ENCODE measurements at places on chromosomes 7 and 10.

DNA sequence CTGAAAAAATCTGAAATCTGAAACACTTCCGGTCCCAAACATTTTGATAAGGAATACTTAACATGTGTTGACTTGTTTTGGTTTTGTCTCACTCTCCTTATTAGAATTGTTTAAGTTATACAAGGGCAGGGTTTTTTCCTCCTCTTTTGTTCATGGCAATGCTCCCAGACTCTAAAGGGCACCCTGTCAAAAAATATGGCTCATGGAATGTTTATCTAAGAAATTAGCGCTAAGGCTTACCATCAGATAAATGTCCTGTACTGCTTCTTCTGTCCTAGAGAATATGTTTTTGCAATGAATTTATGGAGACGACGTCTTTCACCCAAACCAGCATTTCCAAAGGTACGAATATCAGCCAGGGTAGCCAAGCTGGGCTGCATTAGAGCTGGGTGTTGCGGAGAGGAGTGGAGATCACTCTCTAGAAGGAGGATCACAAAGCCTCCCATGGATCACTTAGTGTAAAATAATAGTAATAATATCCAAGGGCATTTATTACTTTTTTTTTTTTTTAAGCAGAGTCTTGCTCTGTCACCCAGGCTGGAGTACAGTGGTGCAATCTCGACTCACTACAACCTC lies 46.8 kb downstream of the ERLIN1 start:
- no peak for DNase-seq

DNA sequence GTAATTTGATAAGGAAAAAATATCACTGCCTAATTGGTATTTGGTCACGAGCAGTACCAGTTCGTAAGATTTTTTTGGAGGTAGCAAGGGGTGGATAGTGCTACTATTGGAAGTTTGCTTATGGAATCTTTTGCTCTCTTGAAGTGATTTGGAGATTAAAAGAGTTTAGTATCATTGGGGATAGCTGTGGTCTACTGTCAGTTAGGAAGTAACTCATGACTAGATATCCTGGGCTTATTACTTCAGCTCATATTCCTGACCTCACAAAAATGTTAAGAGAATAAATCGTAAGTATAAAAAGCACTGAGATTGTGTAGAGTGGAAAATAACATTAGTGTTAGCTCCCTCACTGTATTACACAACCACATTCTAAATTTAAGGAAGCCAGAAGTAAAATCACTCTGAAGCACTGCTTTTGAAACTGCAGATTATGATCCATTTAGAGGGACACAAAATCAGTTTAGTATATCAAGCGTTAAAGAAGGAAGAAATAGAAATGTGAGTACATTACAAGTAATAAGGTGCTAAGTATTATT lies 22.6 kb downstream of the SGPL1 start:
- no peak for DNase-seq

- no peak for DNase-seq
Observed at GRCh38 chr7:12358694-12359093, 45.0 kb downstream of the VWDE start.

- peak; percentile 32 for DNase-seq
Observed at GRCh38 chr7:101390901-101391301, 28.2 kb downstream of the COL26A1 start.

GRCh38 chr10:1057106-1057657 lies 997 bp downstream of the WDR37 start:
- DNase-seq, result no peak

GRCh38 chr10:116015583-116016333 lies 257.2 kb downstream of the GFRA1 start:
- no peak for DNase-seq

DNA sequence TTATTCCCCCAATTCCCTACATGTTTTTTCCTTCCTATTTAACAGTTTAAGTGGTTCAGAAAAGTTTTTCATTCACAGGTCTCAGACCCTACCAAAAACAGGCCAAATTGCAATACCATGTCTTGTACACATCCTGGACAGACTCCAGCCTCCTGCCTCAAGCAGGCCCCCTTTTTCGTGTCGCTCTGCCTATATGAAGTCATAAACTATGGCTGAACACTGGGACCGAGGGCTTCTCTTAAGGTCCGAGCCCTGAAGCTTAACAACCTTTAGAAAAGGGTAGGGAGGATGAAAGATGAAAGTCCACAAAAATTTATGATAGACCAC lies 1.4 kb downstream of the FBXW4 start:
- DNase-seq, result no peak

- no peak for DNase-seq
Observed at GRCh38 chr7:42403831-42404230, 166.8 kb upstream of the GLI3 start.

GRCh38 chr7:42292991-42293521 lies 56.0 kb upstream of the GLI3 start:
- no peak for DNase-seq

GRCh38 chr7:128263420-128263819 lies 22.3 kb downstream of the LEP start:
- no peak for DNase-seq

- DNase-seq, result no peak
Observed at GRCh38 chr10:56844978-56845529, 484.0 kb upstream of the ZWINT start.

- no peak for DNase-seq
Observed at GRCh38 chr7:42198974-42199668, 37.9 kb downstream of the GLI3 start.

DNA sequence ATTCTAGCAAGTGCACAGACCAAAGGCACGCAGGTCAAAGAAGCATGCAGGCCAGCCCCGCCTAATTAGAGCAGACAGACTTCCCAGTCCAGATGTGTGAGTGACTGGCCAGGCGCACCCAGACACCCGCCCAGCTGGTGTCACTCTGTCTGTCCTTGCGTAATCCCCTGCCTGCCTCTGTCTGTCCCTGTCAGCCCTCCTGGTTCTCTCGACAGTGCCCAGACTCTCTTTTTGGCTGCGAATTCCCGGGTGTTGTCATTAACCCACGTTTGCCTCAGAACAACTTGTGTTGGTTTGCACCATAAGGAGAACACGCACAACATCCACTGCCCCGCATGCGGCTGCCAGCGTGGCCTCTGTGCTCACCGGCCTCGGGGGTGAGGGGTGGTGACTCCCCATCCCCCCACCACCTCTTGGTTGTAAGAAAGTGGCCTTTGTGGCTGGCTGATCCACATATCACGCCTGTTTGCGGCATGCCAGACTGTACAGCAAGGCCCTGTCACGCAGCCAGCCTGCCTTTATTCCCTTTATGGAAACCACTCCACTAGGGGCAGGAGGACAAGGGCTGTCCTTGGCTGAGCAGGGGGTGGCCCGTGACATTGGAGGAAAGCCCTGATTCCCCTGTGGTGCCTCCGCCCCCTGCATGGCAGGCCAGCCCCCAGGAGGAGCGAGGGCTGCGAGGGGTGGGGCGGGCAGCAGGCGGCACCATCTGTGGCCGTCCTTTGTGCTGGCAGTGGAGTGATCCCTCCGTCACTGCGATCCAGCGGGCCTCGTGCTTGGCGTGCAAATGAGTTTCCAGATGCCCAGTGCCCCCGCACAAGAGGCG lies 72.8 kb upstream of the PPIF start:
- no peak for DNase-seq

DNA sequence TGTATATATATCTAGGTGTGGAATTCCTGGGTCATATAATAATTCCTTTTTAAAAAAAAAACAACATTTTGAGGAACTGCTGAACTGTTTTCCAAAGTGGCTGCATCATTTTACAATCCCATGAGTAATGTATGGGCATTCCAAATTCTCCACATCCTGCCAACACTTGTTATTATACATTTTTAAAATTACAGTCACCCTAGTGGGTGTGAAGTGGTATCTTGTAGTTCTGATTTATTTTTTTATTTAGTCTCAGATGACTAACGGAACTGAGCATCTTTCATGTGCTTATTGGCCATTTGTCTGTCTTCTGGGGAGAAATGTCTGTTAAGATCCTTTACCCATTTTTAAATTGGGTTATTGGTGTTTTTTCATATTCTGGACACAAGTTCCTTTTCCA lies 12.0 kb upstream of the KLHL7 start:
- DNase-seq, result no peak

DNA sequence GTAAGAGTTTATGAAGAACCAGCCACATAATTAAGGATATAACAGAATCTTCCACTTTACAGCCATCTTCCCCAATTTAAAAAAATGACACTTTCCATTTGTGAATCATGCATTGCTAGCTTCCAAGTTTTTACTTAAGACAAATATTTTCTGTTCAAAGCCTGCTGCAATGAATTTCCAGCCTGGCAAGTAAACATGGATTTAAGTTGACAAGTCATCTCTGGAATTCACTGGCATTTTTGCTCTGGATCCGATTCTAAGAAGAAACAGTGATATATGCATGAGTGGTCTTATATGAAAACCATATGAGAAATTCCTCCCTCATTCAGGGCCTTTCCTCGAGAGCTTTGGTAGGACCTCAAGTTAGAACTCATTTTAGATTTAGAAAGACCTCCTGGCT lies 116.1 kb upstream of the CDCA7L start:
- DNase-seq, result no peak

DNA sequence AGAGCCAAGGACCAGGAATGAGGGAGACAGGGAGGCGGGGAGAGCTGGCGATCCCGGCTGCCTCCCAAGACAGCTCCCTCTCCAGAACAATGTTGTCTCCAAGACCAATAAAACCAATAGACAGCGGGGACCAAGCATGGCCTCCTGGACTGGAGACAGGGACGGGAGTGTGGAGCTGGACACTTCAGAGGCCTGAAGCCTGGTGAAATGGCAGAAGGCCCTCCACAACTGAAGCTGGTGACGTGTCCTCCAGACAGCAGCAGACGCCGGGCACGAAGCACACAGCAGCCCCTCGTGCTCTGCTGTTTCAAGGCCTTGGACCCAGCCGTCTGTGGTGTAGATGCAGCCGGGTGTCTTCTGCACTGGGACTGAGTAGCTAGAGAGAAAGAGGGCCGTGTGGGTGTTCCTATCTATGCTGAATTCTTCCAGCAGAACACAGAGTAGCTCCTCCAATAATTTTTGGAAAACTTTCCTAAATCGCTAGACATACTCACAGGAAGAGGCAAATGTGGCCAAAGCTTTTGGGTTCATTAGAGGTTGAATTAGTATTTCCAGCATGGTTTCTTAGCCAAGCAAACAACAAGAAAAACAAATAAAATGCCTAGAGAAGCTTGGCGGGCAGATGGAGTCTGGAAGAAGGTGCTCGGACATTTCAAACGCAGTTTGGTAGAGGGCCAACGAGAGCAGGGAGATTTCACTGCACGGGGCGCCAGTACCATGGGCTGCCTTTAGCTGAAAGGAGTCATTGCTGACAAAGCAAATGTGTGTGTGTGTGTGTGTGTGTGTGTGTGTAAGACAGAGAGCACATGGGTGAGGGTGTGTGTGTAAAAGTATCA lies 570.4 kb downstream of the TCERG1L start:
- DNase-seq, result no peak

- DNase-seq, result no peak
Observed at GRCh38 chr7:41830271-41830670, 127.4 kb upstream of the INHBA start.

DNA sequence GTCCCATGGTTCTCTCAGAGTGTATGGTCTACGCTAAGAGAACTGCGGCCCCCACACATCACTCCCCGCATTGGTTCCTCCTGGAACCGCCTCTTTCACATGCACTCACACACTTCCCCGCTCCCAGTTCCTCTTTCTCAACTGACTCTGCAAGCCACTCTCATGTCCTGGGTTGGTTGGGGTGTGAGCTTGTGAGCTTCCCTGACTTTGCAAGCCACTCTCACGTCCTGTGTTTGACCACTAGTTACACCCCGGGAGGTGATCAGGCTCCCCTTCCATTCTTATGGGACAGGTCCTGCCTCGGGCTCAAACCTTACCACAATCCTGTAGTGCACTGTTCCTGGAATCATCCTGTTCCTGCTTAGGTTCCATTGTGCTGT lies 105.0 kb downstream of the TRIM24 start:
- no peak for DNase-seq

DNA sequence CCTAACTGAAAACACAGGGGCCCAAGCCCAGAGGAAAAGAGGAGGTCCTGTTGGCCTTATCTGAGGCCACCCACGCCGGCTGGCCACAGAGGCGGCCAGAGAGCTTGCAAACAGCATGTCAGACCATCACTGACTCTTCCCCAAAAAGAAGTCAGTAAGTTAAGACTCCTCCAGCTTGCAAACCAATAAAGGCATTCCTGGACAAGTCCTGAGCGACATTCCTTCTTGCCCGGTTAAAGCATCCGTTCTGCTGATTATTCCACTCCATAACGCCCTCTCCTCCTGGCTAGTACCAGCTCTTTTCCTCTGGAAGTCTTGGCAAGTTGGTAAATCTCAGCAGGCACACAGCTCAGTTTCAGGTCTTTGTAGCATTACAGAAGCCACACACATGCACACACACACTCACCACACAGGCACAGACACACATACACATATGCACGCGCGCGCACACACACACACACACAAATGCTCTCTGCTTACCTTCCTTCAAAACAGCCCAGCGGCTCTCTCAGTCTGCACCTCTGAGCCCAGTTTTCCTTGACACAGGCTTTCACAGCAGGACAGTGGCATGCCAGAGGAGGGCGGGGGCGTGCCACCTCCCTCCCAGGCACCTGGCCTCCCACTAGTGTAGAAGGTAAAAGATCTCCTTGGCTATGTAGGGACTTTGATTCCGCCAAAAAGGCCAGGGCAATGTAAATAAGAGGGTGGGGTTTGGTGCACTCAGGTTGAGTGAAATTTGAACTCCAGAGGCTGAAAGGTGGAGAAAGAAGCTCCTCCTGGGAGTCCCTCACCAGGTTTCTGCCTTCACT lies 201.4 kb downstream of the TNS3 start:
- DNase-seq, result no peak

DNA sequence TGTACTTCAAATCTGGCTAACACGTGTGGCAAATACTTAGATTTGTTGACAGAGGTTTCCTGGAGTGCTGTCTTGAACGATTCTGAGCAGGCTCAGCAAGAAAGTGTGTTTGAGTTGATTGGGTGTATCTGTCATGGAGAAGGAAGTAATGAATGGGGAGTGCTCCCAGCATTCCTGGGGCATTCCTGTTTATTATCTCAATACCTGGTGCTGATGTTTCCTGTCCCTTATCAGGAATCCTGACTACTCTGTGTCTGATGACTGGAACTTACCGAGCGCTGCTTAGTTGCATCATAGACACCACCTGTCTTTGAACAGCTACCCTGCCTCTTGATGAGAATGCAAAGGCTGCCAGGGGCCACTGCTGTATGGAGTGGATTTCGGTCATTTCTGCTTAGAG lies 41.0 kb upstream of the TMEM248 start:
- no peak for DNase-seq

DNA sequence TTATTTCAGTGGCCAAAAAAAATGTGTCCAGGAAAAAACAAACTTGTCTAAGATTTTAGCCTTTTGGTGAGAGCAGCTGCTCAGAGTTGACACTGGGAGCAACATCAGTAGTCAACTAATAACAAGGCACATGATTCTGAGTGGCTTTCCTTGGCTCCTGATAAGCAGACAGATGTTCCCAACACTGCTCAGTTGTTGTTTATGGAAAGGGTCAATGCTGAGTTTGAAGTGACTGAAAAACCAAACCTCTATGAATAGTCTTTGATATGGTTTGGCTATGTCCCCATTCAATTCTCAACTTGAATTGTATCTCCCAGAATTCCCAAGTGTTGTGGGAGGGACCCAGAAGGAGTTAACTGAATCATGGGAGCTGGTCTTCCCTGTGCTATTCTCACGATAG lies 12.3 kb downstream of the DYDC1 start:
- no peak for DNase-seq

Data from memory B cell (primary cell).